ENCODE measurements at places on chromosomes 7 and 10. TPM values are rescaled to one million over a fixed set of nuclear protein-coding genes. Genes with fewer than 3 reads are reported as not detected.

Gene FEZF1
- not detected for total RNA-seq

Gene PLEKHA8
- total RNA-seq, result 13.1 TPM

Gene UPF2
- total RNA-seq, result 25.6 TPM

Gene DMTF1
- total RNA-seq, result 92.4 TPM

DNA sequence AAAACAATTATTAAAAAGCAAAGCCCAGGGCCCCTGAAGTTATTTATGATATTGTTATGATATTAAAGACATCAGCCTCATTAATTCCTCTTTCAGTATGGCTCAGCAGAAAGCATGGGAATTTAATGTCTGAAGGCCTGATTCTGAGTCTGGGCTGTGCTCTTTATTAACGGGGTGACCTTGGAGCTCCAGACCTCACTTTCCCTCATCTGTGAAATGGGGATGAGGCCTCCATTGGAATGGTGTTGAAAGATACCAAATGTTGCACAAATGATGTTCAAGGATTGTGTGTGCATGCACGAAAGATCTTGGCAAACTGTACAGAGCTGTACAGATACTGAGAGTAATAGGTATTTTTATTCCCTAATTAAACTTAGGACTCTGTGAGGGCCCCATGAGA, 92.3 kb upstream of the PCBD1 start:
- no peak for DNase-seq

- DNase-seq, result no peak
Measured at GRCh38 chr7:156944876-156945275, 4.6 kb upstream of the NOM1 start.

DNA sequence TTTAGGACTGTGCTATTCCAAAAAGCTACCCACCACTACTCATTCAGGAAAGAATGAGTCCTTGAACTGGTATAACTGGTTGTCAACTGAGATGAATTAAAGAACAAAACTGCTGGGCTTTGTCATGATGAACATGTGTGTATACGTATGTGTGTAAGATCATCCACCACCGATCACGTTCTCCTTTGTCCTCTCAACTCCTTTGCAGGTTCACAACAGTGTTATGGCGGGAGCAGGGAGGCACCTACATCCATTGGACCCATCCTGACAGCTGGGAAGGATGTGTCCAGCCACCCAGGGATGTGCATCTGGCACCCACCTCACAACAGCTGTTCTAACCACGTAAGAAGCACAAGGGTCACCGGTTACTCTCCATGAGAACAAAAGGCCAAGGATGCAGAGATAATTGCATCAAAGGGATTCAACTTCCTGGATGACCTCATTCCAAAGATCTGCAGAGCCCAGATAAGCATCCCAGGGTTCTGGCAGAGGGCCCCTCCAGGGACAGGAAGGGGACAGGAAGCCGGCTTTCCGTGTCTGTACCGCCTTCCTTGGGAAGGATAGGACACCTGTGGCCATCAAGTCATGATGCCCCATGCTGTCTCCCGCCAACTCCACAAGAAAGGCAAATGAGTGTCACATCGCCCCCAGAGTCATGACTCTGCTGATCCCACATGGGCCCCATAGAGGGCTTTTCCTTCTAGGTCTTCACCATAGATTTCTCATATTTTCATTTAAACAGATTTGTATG, 66.1 kb downstream of the STEAP1B start:
- no peak for DNase-seq
